ENCODE measurements at places on chromosomes 5 and 9. TPM values are rescaled to one million over a fixed set of nuclear protein-coding genes. Genes with fewer than 3 reads are reported as not detected.

The SLC46A2 gene
- not detected for total RNA-seq

- peaks cover 12% of the 10 kb centered on the region for H3K36me3 ChIP-seq
- H3K27ac ChIP-seq = peak overlapping the region; percentile 100
- H3K27me3 ChIP-seq = no peaks in the 10 kb centered on the region
- no peak for DNase-seq
Measured at GRCh38 chr9:133031496-133031911, 707 bp downstream of the GTF3C5 start.

- H3K27ac ChIP-seq = no peak overlapping the region
- H3K27me3 ChIP-seq = no peaks in the 10 kb centered on the region
- DNase-seq = no peak
Measured at GRCh38 chr5:126000507-126000906, 422.7 kb upstream of the GRAMD2B start.

GRCh38 chr9:131657940-131658339, 81.9 kb downstream of the RAPGEF1 start:
- no peak for DNase-seq
- H3K4me3 ChIP-seq = no peak overlapping the region
- peaks cover 15% of the 10 kb centered on the region for H3K4me1 ChIP-seq
- H3K27ac ChIP-seq = no peak overlapping the region
- H3K36me3 ChIP-seq = no peaks in the 10 kb centered on the region

DNA sequence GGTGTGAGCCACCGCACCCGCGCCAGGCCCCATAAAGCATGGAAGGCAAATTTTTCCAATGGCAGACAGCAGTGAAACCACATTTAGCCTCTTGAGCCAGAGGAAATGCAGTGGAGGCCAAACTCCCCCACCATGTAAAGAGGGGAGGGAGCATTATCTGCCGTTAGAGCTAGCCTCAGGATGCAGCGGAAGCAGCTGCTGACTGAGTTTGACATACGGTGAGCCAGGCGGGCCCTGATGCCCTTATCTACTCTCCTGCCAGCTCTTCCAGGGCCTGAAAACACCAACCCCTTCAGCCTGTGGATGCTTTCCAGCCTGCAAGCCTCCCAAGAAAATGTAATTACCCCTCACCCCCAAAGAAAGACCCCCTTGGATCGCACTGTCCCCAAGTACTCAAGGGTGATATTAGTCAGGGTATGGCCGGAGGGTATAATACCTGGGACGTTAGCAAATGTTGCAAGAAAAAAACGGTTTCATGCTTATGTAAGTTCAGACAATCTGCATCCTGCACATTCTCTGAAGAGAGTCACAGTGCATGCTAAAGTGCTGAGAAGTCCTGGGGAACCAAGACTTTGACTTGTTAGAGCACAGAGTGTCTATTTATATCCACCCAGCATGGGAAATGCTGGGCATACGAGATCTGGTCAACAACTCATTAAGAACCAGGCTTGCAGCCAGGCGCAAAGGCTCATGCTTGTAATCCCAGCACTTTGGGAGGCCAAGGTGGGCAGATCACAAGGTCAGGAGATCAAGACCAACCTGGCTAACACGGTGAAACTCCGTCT, 11.3 kb upstream of the GGTA1 start:
- H3K27me3 ChIP-seq = peaks cover 2% of the 10 kb centered on the region
- no peak overlapping the region for H3K27ac ChIP-seq
- H3K4me3 ChIP-seq = no peak overlapping the region
- no peaks in the 10 kb centered on the region for H3K36me3 ChIP-seq
- H3K4me1 ChIP-seq = peaks cover under 1% of the 10 kb centered on the region

GRCh38 chr9:136687721-136688223, 515 bp upstream of the AGPAT2 start:
- H3K4me1 ChIP-seq = peaks cover under 1% of the 10 kb centered on the region
- peaks cover 23% of the 10 kb centered on the region for H3K27me3 ChIP-seq
- H3K36me3 ChIP-seq = no peaks in the 10 kb centered on the region
- DNase-seq = no peak
- H3K27ac ChIP-seq = no peak overlapping the region

GRCh38 chr5:110940136-110940535, 131.4 kb upstream of the TSLP start:
- no peak overlapping the region for H3K27ac ChIP-seq
- peaks cover 17% of the 10 kb centered on the region for H3K27me3 ChIP-seq
- H3K4me3 ChIP-seq = no peak overlapping the region
- H3K4me1 ChIP-seq = no peaks in the 10 kb centered on the region

DNA sequence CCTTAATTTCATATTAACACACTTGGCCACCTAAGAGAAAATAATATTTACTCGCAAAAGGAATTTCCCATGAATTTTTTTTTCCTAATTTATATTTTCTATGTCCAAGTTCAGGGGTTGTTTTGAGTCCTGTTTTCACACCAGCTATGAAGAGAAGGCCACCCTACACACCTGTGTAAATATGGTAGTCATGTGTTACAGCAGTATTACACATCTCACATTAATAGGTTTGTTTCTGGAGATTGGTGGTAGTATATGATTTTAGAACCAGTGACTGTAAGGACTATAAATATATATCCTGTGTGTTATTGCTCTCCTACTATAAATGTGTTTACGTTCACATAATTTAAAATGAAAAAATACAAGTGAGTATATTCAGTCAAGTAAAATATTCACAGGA, 147.5 kb downstream of the PAM start:
- no peak overlapping the region for H3K4me3 ChIP-seq
- H3K27me3 ChIP-seq = no peaks in the 10 kb centered on the region
- no peak overlapping the region for H3K27ac ChIP-seq
- H3K36me3 ChIP-seq = peaks cover 4% of the 10 kb centered on the region
- peaks cover 8% of the 10 kb centered on the region for H3K4me1 ChIP-seq

DNA sequence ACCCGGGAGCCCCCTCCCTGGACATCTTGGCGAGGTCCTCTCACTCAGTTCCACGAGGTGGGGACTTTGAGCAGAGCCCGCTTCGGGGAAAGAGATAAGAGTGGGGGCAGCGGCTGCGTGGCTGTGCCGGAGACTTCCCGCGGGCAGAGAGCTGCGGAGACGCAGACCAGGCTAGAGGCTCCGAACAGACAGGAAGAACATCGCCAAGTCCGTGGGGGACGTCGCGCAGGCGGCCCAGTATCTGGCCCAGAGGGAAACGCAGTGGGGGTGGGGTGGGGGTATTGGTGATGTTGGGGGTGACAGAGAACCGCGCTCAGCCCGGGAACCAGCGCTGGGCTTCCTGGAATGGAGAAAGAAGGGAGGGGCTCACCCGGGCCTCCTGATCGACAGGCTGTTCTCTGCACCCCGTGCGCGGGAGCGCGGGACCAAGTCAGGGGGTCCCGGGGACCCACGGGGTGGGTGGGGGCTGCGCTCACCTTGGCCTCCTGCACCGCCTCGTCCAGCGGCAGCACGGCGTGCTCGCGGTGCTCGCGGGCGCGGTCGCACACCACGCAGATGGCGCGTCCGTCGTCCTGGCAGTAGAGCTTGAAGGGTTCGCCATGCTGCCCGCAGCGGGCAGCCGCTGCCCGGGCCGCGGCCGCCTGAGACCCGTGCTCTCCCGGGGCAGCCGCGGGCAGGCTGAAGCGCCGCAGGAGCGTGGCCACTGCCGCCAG, 727 bp downstream of the TRIM7 start:
- no peak overlapping the region for H3K27ac ChIP-seq
- H3K4me3 ChIP-seq = peak overlapping the region; percentile 84
- no peak for DNase-seq
- peaks cover 17% of the 10 kb centered on the region for H3K36me3 ChIP-seq
- peaks cover 86% of the 10 kb centered on the region for H3K27me3 ChIP-seq
